ENCODE measurements at places on chromosomes 4 and X. TPM values are rescaled to one million over a fixed set of nuclear protein-coding genes. Genes with fewer than 3 reads are reported as not detected.
A peak's percentile ranks its signal among the peaks of the same experiment; 100 is the strongest.

Gene TMEM255A
- not detected for total RNA-seq

Gene CSTF2
- total RNA-seq, result 11.1 TPM

GRCh38 chr4:147103403-147103946 is 157.8 kb upstream of the TTC29 start:
- no peak for DNase-seq

GRCh38 chr4:185797596-185798338 is 14.2 kb downstream of the SORBS2 start:
- no peak for DNase-seq

DNA sequence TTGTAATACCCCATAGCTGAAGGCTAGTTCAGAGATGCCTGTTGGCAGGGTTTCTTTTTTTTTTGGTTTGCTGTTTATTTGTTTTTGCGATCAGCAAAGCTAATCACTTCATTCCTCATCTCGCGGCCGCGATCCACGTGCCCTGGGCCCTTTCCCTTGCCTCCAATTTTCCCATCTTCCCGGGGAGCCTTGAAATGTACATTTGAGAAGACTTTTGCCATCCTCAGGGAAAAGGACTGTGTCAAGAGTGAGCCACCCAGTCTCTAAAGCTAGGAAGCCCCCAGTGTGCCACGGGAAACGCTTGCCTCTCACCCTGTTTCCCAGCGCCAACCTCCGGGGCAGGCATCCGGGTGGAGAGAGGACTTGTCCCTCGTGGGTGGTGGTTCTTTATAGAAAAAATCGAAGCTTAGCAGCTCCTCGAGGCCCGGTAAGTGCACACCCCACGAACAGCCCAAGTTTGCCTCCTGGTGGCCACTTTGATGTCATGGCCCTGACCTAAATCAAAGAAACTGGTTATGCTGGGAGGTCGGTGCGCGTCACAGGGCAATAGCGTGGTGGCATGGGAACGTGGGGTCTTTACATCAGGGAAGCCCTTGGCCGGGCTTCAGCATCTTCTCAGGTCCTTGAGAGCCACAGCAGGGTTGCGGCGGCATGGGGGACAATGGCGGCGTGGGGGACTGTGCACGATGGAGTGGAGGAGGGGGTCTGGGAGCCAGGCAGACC is 42.0 kb downstream of the MAP7D3 start:
- DNase-seq, result peak; percentile 26

Gene PPP1R2C
- total RNA-seq, result 32.2 TPM

DNA sequence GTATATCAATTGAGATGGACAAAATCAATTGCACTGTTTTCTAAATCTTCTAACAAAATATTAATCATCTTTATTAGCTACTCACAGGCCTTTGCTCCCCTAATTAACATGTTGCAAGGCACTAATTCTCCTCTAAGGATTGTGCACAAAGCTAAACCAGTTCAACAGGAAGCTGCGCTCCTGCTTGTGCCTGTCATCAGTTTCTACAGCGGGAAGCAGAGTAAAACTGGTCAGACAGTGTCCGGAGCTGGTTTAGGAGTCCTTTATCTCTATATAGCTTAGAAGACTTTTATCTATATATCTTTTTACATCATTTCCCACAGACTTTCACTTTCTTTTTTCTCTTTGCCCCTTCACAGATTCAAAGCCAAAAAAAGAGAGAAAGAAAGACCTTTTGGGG is 79.1 kb downstream of the ELOVL6 start:
- DNase-seq, result no peak

Gene CNKSR2
- total RNA-seq, result 14.7 TPM

DNA sequence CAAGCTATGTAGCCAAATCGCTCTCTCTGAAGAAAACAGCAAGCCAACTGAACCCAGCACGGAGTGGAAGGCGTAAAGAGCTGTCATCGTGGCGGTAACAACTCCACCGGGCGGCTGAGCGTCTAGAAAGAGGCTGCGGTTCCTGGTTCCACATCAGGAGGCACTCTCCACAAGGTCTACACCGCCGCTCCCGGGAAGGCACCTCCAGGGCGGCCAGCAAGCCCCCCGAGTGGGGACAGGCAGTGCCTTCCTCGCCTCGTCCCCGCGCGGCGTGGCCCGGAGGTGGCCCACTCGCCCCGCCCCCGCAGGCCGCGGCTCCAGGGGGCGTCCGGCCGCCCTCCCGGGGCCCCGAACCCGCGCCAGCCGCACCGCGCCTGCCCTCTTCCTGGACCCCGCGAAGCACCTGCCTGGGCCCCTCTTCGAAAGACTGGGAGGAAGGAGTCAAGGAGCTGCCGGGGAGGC is 755 bp downstream of the KLHL8 start:
- DNase-seq, result peak; percentile 50

DNA sequence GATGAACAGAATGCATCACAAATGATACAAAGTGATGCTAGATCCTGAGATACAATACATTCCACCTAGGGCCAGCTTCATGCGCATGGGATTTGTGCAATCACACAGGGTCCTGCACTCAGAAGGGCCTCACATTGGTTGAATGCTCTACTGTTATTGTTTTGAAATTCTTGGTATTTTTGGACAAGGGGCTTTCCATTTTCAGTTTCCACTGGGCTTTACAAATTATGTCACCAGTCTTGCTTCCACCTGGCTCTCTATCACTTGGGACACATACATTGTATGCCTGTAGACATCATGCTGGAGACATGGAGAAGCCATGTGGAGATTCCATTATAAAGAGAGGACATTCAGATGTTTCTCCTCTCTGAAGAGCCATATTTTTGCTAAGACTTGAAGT is 155.8 kb downstream of the NAA11 start:
- no peak for DNase-seq

DNA sequence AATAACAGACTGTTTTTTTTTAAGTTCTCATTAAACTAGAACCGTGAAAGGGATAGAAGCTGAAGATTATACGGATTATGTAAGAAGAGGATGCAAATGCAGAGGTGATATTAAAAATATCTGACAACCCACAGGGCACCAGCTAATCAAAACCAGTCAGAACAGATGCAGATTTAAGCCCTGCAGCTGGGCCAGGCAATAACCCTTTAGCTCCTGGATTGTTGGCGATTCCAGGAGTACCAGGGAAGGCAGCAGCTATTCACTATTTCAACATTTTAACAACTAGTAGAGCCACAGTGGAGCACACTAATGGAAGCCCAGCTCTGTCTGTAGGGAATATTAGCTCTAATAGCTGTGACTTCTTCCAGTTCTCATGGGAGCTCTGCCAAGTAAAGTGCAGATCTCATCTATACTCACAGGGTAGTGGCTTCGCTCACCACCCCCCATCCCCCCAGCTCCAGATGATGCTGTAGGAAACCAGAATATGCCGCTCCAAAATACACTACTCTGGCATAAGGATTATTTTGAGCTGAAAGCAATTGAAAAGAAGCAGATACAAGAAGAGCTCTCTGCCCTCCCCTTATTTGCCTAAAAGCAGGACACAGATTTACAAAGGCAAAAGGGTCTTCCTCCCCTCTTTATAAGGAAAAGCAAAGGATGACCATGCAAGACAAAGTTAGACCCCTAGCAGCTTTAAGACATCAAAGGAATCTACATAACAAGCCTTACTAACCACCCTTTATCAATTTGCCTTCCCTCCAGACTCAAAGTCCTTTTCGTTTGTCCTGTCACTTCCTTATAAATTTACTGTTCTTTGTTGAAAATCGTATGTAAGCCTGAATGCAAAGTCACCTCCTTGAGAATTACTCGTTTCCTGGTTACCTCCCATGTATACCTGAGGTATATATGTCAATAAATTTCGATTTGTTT is 13.7 kb downstream of the SCD5 start:
- DNase-seq, result no peak

- no peak for DNase-seq
These were observed 667.7 kb upstream of the IGFBP7 start for GRCh38 chr4:57777876-57778275.

Gene RPL34
- 2,139 TPM for total RNA-seq

Gene PRDM8
- total RNA-seq, result 31.7 TPM

Gene POU3F4
- total RNA-seq, result not detected

DNA sequence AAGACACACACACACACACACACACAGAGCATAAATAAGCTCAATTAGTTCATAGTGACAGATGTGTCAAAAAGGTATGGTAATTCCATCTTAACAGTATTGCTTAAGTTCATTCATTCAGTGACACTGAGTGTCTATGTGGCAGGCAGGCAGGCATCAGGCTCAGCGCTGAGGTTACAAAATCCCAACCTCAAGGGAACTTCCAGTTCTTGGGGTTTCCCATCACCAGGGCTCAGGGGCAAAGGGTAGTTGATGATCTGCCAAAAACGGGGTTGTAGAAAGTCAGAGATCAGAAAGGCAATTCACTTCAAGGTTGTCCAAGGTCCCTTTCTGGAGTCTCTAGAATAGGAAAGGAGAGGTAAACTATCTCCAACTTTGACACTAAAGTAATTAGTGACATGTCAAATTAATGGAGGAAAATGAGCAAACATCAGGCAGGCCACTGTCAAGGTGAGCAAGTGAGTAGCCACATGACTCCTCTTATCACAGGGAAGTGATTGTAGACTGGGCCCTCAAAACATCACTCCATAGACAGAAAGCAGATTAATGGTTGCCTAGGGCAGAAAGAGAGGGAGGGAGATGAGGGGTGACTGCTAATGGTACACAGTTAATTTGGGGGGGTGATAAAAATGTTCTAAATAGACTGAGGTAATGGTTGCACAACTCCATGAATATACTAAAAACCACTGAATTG is 41.8 kb downstream of the GPC4 start:
- no peak for DNase-seq

Gene PPEF1
- 0.59 TPM for total RNA-seq

GRCh38 chr4:142815834-142816233 is 30.3 kb downstream of the INPP4B start:
- no peak for DNase-seq

Gene TACC3
- total RNA-seq, result 111 TPM

DNA sequence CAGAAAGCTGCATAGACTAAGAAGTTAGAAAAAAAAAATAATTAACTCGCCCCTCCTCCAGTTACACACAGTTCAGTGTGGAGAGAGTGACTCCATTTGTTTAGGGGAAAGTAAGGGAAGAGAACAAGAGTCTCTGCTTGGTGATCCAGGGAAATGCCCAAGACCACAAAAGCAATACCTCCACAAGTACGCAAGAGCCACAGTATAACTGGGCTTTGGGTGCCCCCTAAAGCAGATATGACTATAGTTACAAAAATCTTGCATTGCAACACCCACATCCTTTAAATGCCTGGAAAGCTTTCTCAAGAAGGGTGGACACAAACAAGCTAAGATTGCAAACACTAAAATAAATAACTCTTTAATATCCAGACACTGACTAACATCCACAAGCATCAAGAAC is 164.2 kb upstream of the NRK start:
- DNase-seq, result no peak

Gene ERAS
- not detected for total RNA-seq

DNA sequence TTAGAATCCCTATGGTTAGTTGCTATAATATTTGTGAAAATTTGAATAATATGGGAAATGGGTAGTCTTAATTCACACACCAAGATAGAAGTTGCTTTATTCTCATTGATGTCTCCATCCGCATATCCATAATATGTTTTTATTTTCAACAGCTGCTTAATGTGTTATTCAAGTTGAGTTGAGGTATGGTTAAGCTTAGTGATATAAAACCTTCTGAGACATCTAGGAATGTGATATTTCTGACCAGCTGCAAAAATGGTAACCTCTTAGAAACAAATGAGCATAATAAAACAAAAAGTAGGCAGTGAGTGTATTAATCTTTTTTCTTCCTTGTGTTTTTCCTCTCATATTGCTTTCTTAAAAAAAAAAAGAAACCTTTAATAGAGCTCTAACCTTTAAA is 172.9 kb downstream of the TENM3 start:
- DNase-seq, result no peak

DNA sequence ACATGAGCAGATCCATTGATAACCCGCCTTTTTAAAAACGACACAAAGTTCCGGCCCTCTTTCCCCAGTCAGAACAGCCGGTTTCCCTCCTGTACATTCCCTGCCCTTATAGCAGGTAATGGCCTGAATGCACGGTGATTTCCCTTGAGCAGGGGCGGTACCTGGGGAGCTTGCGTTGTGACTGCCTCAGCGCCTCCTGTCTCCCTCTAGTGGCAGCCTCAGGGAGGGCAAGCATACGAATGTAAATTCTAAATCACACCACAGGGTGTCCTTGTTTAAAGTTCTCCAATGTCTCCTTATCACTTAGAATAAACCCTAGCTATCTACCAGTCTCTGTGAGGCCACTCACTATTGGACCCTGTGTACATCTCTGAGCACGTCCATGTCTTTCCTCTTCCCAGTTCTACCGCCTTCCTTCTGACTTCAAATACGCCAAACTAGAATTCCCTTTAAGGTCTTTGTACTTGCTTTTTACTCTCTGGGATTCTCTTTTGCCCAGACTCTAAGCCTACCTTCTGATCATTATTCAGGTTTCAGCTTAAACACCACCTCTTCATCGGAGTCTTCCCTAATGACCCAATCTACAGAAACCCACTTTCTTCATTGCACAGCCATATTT is 18.4 kb upstream of the LDB2 start:
- peak; percentile 73 for DNase-seq

Gene NCAPG
- 1.8 TPM for total RNA-seq

GRCh38 chr4:5710961-5711478 is at the start of gene EVC:
TSS of gene EVC (plus strand) at chr4:5711201. CDS start at chr4:5711381, 180 bp downstream.
- no peak for DNase-seq

DNA sequence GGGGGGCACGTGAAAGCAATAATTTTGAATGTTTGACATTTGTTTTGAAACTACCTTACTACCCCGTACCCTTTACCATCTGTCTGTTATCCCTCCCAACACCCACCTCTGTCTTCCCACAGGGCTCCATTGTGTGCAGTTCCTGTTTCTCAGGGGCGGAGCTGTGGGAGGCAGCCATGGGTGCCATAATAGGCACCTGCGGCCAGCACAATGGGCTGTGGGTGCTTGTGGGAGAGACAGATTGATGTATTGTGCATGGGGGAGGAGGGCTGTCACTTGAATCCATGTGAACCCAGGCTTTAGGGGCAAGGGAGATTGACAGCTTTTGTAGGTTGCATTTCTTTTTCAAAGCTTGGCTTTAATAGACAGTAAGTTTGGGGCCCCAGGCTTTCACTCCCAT is 122.6 kb upstream of the CXorf66 start:
- no peak for DNase-seq

Gene SLC9B1
- 1.7 TPM for total RNA-seq

- no peak for DNase-seq
These were observed 1005.9 kb upstream of the PABPC4L start for GRCh38 chr4:135207531-135207930.

Gene IQCM
- not detected for total RNA-seq
